Activated CD4-positive, alpha-beta memory T cell treated with anti-CD3 and anti-CD28 coated beads for 36 hours (primary cell): ENCODE measurements at places on chromosomes 11 and 22.

DNA sequence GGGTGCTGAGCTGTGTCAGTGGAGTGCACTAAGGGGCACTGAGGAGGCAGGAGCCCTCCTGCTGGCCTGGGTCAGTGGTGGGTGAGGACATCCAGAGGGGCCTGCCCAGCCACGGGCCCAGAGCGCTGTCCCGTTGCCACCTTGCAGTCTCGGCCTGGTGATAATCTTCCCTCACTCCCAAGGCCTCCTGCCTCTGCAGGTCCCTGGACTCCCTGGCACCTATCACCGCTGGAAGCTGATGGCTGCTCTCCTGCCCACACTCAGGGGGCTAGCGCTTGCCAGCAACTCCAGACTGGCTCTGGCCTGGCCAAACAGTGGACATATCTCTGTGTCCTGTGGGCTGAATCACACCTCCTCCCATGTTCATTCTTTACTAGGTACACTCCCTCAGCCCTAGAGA lies 86.5 kb upstream of the PITPNB start:
- no peak for DNase-seq

- DNase-seq = no peak
Observed at GRCh38 chr11:3042496-3043314, 14.5 kb downstream of the CARS1 start.

GRCh38 chr11:68550485-68550817 lies 89.9 kb downstream of the PPP6R3 start:
- peak; percentile 61 for DNase-seq

- DNase-seq = no peak
Observed at GRCh38 chr11:44096360-44097185, 1.1 kb downstream of the EXT2 start.

- DNase-seq = no peak
Observed at GRCh38 chr11:99739464-99740089, 718.8 kb downstream of the CNTN5 start.

DNA sequence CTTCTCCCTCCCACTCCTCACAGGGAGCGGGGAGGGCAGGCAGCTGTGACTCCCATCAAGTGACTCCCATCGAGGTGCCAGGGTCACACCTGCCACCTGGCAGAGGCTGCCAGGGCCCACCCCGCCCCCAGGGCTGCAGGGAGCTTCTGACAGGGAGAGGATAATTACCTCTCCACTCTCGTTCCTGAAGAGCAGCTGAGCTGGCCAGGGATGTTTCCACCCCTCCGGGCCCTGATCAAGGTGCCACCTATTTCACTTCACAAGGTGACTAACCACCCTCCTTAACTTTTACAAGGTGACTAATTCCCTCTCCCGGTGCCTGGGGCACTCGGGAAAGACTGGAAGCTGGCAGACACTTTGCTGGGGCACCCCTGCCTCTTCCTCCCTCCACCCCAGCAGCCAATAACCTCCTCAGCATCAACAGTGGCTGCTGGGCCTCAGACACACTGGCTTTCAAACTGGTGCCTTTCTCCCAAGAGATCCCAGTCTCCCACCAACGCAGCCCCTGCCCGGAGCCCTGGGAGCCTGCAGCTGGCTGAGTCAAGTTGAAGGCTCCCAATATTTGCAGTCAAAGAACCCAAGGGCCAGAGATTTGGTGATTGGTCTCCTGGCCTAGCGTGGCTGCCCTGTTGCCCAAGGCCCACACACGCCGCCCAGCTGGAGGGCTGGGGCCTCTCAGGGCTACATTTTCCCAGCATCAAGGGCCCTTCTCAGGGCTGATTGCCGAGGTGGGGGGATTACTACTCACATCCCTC lies 22.0 kb upstream of the MYRF start:
- no peak for DNase-seq

DNA sequence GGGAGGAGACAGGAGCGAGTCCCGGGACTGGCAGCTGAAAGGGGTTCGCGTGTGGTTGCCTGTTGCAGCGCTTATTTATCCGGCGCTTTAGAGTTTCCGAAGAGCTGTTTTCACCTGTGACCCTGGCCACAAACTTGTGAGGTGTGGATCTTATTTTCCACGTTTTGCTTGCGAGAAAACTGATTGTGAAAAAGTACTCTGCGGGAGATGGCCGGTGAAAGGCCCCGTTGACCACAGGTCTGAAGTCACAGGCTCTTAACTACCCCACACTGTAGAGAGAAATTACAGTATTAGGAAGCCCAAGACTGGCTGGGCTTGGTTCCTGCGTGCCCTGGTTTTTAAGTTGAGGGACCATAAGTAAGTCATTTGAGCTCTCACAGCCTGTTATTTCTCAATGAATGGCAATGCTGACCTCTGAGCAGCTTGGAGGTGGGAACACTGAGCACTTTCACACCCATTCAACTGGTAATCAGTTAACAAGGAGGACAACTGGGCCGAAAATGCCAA lies 379 bp upstream of the RAB38 start:
- no peak for DNase-seq

GRCh38 chr11:68678031-68678441 lies 6.3 kb upstream of the GAL start:
- no peak for DNase-seq

DNA sequence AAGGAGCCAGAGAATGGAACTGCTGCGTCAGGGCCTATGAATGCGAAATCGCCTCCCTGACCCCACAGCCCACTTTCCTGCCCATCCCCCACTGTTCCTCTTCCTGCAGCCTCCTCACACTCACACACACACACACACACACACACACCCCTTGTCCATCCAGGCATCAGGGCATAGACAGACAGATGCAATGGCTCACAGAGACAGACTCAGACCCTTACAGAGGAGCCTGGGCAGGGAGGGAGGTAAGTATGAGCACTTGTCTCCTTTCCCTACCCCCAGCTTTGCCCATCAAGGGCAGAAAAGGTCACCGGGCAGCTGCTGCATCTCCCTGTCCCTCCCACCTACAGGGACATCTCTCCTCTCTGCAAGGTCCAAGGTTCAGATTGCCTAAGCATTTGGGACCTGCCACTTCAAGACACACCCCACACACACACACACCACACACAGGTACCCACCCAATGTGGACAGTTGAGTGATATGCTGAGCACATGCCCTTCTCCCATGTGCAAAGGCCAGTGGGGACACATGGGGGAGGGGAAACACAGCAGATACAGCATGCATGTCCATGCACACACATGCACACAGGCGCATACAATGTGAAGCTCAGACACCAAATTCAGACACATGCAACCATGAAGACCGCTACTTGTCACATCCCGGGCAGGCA lies 2.0 kb upstream of the NRXN2 start:
- no peak for DNase-seq

DNA sequence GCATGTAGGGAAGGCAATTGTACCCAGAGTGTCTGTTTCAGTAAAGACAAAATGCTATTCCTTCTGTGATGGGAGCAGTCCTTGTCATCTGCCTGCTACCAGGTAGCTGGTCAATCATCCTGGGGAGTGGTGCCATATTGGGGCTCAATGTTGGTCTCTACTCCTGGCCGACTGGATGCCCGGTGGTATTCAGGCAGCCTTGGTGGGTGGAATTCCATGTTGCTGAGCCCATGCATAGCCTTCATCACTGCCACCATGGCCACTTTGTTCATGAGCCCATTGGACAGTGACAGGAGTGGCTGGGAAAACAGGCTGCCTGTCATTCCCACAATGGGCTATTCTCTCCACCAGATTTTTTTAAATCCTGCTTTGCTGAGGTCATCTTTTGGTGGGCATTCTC lies 121.0 kb downstream of the WNT7B start:
- no peak for DNase-seq
